Smooth muscle cell of the coronary artery (primary cell): ENCODE measurements at places on chromosomes 5 and 9. TPM values are rescaled to one million over a fixed set of nuclear protein-coding genes. Genes with fewer than 3 reads are reported as not detected.

PDE6A gene
- under 0.01 TPM in 1 of 2 replicates, not detected in the other for total RNA-seq

SPINK13 gene
- total RNA-seq = not detected in 2 replicates

ARHGEF39 gene
- 0.53 TPM in 1 of 2 replicates, not detected in the other for total RNA-seq

ZNF618 gene
- total RNA-seq = 8.9 and 9.1 TPM in 2 replicates

ANKS6 gene
- 10.6 and 11.1 TPM in 2 replicates for total RNA-seq

SLC4A9 gene
- not detected in 2 replicates for total RNA-seq

DOCK2 gene
- 0.75 and 4.4 TPM in 2 replicates for total RNA-seq

VAV2 gene
- total RNA-seq = 12.4 and 16.5 TPM in 2 replicates

C5orf58 gene
- not detected in 2 replicates for total RNA-seq

GPRIN1 gene
- 0.70 and 0.83 TPM in 2 replicates for total RNA-seq

ELOVL7 gene
- total RNA-seq = under 0.01 TPM in 1 of 2 replicates, not detected in the other

EPB41L4B gene
- total RNA-seq = 0.12 and 1.7 TPM in 2 replicates

TEK gene
- total RNA-seq = 0.23 and 29.1 TPM in 2 replicates

MLANA gene
- total RNA-seq = not detected in 2 replicates

ANKRD33B gene
- total RNA-seq = 3.1 and 5.5 TPM in 2 replicates

SPINK5 gene
- not detected in 2 replicates for total RNA-seq

NPDC1 gene
- total RNA-seq = 9.5 and 11.6 TPM in 2 replicates

HACD4 gene
- 1.4 and 2.6 TPM in 2 replicates for total RNA-seq

FOXD4 gene
- 0.08 and 0.23 TPM in 2 replicates for total RNA-seq

SLC36A1 gene
- total RNA-seq = 3.4 and 5.4 TPM in 2 replicates

JAKMIP2 gene
- total RNA-seq = 0.15 TPM in 1 of 2 replicates, not detected in the other

ANKRD31 gene
- 0.08 and 0.12 TPM in 2 replicates for total RNA-seq

PFN3 gene
- total RNA-seq = not detected in 2 replicates

MYMK gene
- not detected in 2 replicates for total RNA-seq

PCDHGA9 gene
- total RNA-seq = 1.7 and 2.8 TPM in 2 replicates

FOXD4L6 gene
- total RNA-seq = under 0.01 and 0.08 TPM in 2 replicates

SLC2A8 gene
- total RNA-seq = 4.9 and 5.9 TPM in 2 replicates

CDKN2B gene
- 11.2 and 60.2 TPM in 2 replicates for total RNA-seq

TLX3 gene
- not detected in 2 replicates for total RNA-seq

MYOT gene
- total RNA-seq = not detected in 2 replicates

RBM18 gene
- total RNA-seq = 6.8 and 9.1 TPM in 2 replicates

PCDHB11 gene
- total RNA-seq = 0.38 and 0.70 TPM in 2 replicates

SLC6A19 gene
- total RNA-seq = not detected in 2 replicates

NR5A1 gene
- not detected in 2 replicates for total RNA-seq

PCDHGB1 gene
- total RNA-seq = 1.5 and 2.4 TPM in 2 replicates

NEUROG1 gene
- total RNA-seq = not detected in 2 replicates

SLC6A3 gene
- not detected in 2 replicates for total RNA-seq

TAL2 gene
- total RNA-seq = 0.23 TPM in 1 of 2 replicates, not detected in the other

TBC1D9B gene
- 37.8 and 57.7 TPM in 2 replicates for total RNA-seq

SGCD gene
- total RNA-seq = 7.0 and 24.2 TPM in 2 replicates

STPG3 gene
- total RNA-seq = not detected in 2 replicates

AFAP1L1 gene
- total RNA-seq = 5.6 and 7.4 TPM in 2 replicates
